ENCODE measurements at places on chromosomes 1 and 21.

GRCh38 chr1:236289492-236290131 is 7.9 kb upstream of the ERO1B start:
- no peak for DNase-seq

- no peak for DNase-seq
These were observed 4.3 kb downstream of the LCK start for GRCh38 chr1:32255072-32256071.

DNA sequence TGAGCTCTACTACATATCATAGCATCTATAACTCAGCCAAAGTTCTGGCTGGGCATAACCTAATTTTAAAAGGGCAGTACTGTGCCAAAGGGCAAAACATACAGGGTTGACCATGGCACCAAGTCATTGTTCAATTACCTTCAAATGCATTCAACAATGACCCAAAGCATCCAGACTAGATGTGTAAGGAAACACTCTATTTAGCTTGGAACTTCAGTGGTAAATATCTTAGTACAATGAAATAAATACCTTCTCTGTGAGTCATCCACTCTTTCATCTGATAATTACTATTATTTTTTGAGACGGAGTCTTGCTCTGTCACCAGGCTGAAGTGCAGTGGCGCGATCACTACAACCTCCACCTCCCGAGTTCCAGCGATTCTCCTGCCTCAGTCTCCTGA is 70.0 kb downstream of the NVL start:
- peak; percentile 28 for DNase-seq

GRCh38 chr1:212703991-212704564 is 4.4 kb upstream of the BATF3 start:
- no peak for DNase-seq

- DNase-seq: peak; percentile 66
These were observed 28.0 kb upstream of the GLIS1 start for GRCh38 chr1:53766831-53767405.

DNA sequence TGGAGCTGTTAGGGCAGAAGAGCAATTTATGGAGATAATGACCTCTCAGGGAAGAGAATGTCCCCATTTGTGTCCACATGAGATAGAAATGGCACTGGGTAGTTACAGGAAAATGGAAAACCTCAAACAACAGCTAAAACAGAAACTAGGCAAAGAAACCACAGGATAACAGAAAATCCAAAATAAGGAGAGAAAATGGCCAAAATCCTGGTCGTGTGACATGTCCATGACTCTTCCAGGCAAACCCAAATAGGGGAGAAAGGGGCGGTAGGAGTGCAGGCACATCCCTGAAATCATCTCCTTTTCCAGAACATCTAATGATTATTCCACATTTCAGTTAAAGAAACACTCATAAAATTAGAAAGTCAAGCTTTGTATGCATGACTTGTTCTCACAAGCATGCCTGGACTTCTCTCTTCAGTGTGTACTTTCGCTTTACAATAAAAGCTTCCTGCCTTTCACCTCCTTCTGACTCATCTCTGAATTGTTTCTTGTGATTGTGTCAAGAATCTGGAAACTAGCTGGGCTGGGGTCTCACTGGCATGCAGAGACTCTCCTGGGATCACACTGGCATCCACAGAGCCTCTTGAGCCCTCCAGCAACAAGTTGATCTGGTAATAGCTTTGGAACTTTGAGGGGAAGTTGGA is 171.4 kb upstream of the ZP4 start:
- peak; percentile 51 for DNase-seq

GRCh38 chr21:37994211-37994610 is 78.0 kb upstream of the KCNJ6 start:
- no peak for DNase-seq

- no peak for DNase-seq
These were observed 185.8 kb downstream of the NRIP1 start for GRCh38 chr21:14878971-14879370.

GRCh38 chr1:12159816-12160215 is 7.0 kb upstream of the TNFRSF1B start:
- DNase-seq: no peak

GRCh38 chr1:185441605-185442004 is 124.6 kb upstream of the IVNS1ABP start:
- DNase-seq: peak; percentile 89

DNA sequence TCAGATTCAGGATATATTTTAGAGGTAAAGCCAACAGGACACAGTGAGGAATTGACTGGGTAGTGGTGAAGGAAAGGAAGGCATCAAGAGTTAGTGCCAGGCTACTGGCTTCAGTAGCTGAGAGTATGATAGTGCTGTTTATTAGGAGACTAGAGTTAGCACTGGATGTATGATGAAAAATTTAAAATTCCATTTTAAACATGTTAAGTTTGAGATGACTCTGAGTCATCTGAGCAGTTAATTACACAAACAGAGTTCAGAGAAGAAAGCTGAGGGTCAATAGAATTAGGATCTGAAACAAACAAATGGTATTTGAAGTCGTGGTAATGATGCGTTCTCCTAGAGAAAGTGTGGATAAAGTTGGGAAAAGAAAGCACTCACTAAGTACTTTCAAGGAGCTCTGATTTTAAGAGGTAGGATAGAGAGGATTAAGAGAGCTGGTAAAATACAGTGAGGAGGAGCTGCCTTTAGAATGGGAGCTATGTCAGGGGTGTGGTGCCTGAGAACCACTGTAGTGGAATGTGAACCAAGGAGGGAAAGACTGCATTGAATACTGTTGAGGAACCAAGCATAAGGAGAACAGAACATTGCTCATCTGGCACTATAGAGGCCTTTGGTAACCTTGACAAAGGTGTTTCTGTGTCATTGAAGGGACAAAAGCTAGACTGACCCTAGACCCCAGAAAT is 21.7 kb upstream of the SHCBP1L start:
- no peak for DNase-seq

GRCh38 chr1:215543191-215543606 is 23.9 kb upstream of the KCTD3 start:
- DNase-seq: peak; percentile 44
